ENCODE measurements at places on chromosomes 13 and 19.

GRCh38 chr13:59651479-59651878, 512.2 kb downstream of the DIAPH3 start:
- DNase-seq, result no peak

- no peak for DNase-seq
Measured at GRCh38 chr19:409516-410242, 732 bp upstream of the C2CD4C start.

DNA sequence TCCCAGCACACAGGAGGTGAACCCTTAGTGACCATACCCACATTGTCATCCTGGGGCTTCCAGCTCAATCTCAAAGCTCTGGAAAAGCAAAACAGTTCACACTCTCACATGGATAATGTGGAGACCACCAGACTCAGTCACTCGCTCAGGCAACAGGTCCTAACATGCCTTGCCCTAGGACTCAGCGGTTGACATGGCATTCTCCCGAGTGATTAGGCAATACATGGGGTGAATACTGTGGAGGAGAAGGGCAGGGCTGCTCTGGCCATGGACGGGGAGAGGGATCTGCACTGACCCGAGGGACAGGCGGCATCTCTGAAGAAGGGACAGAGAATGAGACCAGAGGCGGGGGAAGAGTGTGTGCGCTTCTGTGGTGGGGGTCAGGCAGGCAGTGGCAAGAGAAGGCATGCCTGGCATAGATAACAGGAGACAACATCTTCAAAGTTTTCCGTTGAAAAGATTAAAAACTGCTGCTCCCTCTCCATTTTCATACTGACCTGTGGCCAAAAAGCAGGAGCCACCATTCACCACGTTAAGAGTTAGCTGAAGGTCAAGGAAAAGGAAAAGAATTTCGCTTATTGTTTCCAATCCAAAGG, 44.5 kb upstream of the EPHX3 start:
- no peak for DNase-seq

- DNase-seq, result no peak
Measured at GRCh38 chr19:56837492-56838023, 3.0 kb downstream of the PEG3 start.
